ENCODE measurements at places on chromosomes 1 and 21. TPM values are rescaled to one million over a fixed set of nuclear protein-coding genes. Genes with fewer than 3 reads are reported as not detected.

Gene KRTAP20-1
- not detected for polyA plus RNA-seq

DNA sequence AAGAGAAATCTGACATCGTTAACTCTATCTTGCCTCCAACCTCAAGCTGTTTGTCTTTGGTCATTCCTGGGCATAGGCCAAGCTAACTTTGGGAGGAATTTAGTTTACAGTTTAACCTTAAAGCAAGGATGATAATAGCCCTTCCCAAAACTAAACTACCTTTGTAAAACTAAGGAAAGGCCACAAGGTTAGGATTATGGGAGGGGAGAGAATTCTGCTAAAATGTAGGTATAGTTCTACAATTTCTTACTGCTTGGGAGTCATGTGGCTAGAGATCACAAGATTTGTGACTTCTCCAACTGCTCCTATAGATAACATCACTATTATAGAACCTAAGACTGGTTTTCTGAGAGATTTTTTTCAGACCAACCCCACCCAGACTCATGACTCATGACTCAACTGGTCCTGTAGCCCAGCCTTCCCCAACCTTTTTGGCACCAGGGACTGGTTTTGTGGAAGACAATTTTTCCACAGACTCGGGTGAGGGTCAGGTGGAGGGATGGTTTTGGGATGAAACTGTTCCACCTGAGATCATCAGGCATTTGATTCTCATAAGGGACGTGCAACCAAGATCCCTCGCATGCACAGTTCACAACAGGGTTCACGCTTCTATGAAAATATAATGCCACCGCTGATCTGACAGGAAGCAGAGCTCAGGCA lies 70.7 kb upstream of the MUTYH start:
- DNase-seq = no peak

GRCh38 chr1:30684881-30685795 lies 38.2 kb downstream of the MATN1 start:
- no peak for DNase-seq

- no peak for DNase-seq
Measured at GRCh38 chr21:22062472-22063139, 1064.4 kb downstream of the NCAM2 start.

Measured in CD4-positive, CD25-positive, alpha-beta regulatory T cell (primary cell).